ENCODE measurements at places on chromosomes 3 and 15. TPM values are rescaled to one million over a fixed set of nuclear protein-coding genes. Genes with fewer than 3 reads are reported as not detected.

DNA sequence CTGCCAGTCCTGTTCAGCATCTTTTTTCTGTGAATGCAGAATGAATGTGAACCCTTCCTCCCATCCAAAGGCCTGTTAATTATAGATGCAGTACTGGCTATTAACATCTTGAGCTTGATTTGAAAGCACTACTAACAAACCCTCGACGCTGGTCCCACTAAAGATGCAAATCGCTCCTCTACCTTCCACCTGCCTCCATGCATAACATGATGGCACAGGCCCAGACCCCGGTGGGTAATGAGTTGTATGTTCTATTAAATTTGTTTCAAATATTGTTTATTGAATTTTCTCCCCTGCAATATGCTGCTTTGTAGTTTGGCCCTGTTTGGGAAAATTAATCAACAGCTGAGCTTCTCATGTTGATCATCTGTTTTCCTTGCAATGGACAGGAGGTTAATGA is 69.3 kb downstream of the RAB11A start:
- no peak for DNase-seq

GRCh38 chr3:111968319-111969054 is 10.3 kb upstream of the ABHD10 start:
- no peak for DNase-seq

CCDC54 gene
- not detected for total RNA-seq

- no peak for DNase-seq
Measured at GRCh38 chr15:67897646-67898339, 57.9 kb upstream of the RNU6-1 start.

DNA sequence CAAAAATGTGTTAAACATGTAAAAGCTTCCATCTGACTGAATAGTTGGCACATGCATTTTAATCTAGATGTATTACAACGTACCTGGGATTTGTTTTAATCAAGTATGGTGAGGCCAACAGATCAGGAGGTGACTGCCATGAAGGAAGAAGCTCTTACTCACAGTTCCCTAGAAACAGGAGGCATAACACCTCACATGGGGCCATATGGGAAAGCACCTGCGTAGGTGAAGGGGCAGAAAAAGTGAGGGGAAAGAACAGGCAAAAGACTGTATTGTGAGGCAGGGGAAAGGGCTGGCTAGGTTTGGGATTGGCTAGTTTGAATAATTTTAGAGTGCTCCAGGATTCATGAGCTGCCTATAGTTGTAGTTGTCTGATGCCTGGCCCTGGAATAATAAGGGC is 9.6 kb downstream of the SQOR start:
- DNase-seq, result no peak

DNA sequence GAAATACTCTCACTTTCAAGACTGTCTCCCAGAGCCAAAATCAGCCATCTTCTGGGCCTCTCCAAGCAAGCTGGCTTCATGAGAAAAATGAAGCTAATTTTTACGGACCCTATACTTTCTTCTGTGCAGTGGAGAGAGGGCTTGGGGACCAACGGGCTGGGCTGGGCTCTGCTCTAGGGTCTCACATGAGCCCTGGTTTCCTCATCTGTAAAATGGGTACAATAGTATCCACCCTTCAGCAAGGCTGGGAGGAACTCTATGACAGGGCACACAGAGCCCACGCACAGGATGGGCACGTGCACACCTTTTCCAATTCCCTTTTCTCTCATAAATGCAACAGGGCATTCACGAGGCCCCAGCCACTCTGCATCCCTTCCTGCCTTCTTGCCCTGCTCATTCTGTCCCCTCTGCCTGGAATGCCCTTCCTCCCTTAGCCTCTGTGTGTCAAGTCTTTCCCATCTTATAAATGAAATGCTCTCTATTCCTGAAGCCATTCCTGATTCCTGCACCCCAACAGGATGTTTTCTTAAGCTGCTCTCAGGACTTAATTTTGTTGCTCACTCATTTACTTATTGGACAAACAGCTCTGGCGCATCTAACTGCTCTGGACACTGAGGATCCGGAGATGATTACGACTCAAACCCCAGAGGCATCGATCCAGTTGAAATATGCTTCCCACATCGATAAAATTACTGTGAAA is 32.9 kb upstream of the SEC13 start:
- DNase-seq, result no peak

DNA sequence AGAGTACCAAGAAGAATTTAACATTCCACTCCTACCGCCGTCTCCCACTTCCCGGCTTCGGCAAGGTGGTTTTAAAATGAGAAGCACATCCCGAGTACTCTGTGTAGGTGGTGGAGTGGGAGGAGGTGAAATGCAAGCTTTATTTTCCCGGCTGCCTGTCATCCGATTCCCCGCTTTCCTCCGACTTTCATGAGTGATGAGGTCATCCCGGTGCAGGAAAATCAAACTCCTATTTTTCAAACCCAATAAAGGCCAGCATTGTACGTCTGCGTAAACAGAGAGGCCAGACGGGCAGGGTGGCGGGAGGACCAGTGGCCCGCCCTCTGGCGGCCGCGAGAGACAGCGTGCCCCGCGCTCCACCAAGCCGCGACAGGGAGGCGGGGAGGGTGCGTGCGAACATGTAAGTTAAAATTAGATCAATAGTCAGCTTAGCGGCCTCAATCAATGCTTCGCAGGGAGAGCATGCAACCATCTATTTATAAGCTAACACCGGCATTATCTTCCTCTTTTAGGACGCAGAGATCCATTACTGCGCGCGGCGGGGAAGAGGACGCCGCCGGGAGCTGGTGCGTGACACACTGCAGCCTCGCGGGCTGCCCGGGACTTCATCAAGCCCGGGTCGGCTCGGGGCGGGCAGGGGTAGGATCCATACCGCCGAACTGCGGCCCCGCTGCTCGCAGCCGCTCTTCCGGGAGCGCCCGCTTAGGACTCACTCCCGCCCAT is 163.3 kb downstream of the CD47 start:
- peak; percentile 86 for DNase-seq

CLDN16 gene
- total RNA-seq, result not detected

DNA sequence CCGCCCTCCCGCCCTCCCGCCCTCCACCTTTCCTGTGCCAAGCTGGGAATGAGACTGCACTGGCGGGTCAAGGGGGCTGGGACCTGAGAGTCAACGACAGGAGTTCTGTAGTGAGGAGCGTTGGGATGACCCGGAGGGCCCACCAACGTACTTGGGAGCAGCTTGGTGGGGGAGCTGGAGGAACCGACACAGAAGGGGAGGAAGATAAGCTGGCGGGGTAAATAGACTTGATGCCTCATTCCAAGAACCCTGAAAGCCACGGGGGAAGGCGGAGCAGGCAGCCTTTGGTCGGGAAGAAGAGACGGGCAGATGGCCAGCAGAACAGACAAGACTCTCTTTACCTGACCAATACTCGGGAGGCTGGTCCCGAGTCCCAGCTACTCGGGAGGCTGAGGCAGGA is 277 bp downstream of the FMN1 start:
- DNase-seq, result no peak

NUP210 gene
- 3.5 TPM for total RNA-seq

DNA sequence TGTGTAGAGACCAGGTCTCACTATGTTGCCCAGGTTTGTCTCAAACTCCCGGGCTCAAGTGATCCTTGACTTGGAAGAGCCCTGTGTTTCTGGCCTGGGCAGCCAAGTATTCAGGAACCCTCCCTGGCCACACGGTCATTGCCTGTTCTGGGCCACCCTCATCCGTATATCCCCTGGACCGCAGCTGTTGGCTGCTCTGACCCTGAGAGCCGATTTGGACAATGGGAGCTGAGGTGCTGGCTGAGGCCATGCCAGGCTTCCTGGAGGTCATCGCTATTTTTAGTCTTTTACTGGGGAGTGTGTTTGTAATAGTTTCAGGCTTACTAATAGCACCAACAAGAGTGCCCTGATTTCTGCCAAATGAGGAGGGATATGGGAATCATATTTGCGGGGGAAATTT is 60.7 kb downstream of the ADAMTS7 start:
- peak; percentile 52 for DNase-seq

DNA sequence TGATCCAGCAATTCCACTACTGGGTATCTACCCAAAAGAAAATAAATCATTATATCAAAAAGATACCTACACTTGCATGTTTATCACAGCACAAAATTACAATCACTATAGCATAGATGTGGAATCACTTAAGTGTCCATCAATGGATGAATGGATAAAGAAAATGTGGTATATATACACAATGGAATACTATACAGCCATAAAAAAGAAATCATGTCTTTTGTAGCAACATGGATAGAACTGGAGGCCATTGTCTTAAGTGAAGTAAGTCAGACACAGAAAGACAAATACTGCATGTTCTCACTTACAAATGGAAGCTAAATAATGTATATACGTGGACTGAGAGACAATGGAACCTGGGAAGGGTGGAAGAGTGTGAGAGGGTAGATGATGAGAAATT is 28.3 kb upstream of the PFN2 start:
- DNase-seq, result no peak

DNA sequence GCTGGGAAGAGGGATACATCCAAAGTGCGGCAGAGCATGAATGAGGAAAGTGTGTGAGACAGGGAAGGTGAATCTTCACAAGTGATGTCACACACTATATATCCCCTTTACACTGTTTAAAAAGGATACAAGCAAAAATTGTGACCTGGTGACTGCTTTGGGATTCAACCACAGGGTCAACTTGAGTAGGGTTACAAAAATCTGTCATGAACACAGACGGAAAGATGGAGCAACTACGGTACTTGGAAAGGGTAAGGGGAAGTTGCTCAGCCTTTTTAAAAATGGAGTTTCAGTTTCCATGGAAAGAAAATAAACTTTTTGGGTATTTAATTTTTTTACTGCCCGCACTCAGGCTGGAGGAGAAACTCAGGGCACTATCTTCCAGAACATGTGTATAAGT is 60.3 kb downstream of the B3GNT5 start:
- no peak for DNase-seq

DZIP1L gene
- total RNA-seq, result 3.8 TPM

DNA sequence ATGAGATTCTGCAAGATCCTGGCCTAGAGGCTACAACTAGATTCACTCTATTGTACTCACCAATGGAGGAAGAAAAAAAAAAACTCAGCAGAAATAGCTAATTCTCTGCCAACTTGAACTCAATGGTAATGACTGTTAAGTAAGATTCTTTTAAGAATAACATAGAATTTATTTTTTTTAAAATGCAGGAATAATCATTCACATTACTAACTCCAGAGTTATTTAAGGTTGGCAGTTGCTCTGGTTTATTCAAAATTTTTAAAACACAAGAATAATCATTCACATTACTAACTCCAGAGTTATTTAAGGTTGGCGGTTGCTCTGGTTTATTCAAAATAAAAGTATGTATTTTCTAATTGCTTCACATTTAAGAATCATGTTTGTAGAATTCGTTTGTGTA is 1071.9 kb downstream of the IGSF11 start:
- no peak for DNase-seq

DNA sequence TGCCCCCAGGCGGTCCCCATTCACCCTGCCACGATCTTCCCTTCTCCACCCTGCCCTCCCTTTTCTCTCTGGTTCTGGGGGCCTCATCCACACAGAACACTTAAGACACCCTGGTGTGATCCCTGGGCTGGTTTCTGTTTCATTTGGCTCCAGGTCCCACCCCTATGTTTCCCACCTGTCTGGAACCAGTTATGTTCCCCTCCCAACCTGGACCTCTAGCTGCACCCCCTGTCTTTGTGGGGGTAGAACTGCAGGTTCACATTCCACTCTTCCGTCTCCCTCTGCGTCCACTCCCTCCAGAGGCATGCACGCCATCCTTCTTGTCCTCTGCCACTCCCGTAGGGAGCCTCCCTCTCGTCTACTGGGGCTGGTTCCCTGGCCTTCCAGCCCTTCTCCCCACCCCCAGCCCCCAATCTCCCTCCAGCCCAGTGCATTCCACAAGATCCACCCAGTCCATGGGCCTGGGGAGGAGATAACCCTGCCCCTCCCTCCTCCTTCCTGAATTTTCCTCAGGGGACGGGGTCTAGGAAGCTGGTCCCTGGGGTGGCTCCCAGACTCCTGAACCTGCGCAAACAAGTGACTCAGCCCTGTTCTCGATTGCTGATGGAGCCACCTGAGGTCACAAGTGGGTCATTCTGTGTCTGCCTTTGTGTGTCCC is 73.8 kb downstream of the ABTB1 start:
- DNase-seq, result no peak

LSAMP gene
- 5.0 TPM for total RNA-seq

CYP1A1 gene
- 0.32 TPM for total RNA-seq

ITIH4 gene
- total RNA-seq, result 5.0 TPM

HERC2 gene
- 39.0 TPM for total RNA-seq

SLC28A1 gene
- 0.24 TPM for total RNA-seq

DNA sequence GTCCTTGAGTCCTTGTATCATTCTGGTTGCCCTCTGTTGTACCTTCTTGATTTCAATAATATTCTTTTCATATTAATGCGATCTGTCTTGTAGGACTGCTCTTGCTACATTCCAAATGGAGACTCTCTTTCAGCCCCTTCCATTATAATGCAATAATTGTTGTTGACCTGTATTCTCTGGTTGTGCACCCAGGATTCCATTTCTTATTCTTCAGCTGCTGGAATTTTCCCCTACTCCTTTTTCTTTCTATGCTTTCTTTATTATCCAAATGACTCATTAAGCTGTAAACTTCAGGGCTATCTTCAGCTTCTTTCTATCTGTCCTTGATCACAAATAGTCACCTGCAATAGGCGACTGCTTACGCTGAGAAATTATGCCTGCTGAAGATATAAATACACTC is 321.5 kb downstream of the SATB1 start:
- no peak for DNase-seq

ZPLD1 gene
- not detected for total RNA-seq

DNA sequence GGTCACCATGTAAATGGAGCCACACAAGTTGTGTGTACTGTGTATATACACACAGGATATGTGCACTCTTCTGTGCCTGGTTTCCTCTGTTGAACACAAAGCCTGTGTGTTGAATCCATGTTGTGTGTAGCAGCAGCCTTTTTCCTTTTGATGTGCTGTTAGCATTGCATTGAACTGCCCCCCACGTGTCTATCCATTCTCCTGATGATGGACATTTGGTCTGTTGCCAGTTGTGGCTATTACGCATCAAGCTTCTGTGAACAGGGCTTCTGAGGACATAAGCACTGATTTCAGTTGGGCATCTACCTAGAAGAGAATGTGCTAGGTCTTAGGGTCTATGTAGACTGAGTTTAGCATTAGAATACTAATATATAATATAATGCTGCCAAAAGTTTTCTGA is 77.4 kb downstream of the LSM3 start:
- DNase-seq, result no peak

WDR73 gene
- total RNA-seq, result 12.8 TPM

ILDR1 gene
- 0.16 TPM for total RNA-seq

C2CD4A gene
- not detected for total RNA-seq

- DNase-seq, result peak; percentile 83
Measured at GRCh38 chr15:31440754-31441311, 114.2 kb downstream of the KLF13 start.

IMPG2 gene
- total RNA-seq, result 0.14 TPM

- no peak for DNase-seq
Measured at GRCh38 chr3:25424614-25425013, 3.4 kb upstream of the RARB start.

DNA sequence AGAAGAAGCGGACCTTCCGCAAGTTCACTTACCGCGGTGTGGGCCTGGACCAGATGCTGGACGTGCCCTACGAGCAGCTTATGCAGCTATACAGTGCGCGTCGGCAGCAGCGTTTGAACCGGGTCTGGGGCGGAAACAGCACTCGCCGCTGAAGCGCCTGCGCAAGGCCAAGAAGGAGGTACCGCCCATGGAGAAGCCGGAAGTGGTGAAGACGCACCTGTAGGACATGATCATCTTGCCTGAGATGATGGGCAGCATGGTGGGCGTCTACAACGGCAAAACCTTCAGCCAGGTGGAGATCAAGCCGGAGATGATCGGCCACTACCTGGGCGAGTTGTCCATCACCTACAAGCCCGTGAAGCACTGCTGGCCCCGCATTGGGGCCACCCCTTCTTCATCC is 390.4 kb upstream of the MEIS2 start:
- DNase-seq, result no peak

GOLGA6D gene
- total RNA-seq, result not detected

Data from Right ventricle myocardium inferior (tissue), 1 donor.